ENCODE measurements at places on chromosomes 1 and 21. TPM values are rescaled to one million over a fixed set of nuclear protein-coding genes. Genes with fewer than 3 reads are reported as not detected.

Gene DTL
- 0.11 TPM for polyA plus RNA-seq

Gene PKNOX1
- polyA plus RNA-seq, result 17.9 TPM

Gene FLG2
- polyA plus RNA-seq, result not detected

Gene RALGPS2
- 14.6 TPM for polyA plus RNA-seq

Gene PCBP3
- polyA plus RNA-seq, result 1.1 TPM

Gene PYHIN1
- 5.9 TPM for polyA plus RNA-seq

Gene NPPA
- not detected for polyA plus RNA-seq

Gene FHL3
- polyA plus RNA-seq, result 12.7 TPM
